Omental fat pad (tissue), 4 donors: ENCODE measurements at places on chromosomes 6 and 20.

- DNase-seq = no peak
Observed at GRCh38 chr20:9500121-9500520, 14.3 kb upstream of the LAMP5 start.

- DNase-seq = no peak
Observed at GRCh38 chr6:75723382-75723781, 25.7 kb upstream of the MYO6 start.

DNA sequence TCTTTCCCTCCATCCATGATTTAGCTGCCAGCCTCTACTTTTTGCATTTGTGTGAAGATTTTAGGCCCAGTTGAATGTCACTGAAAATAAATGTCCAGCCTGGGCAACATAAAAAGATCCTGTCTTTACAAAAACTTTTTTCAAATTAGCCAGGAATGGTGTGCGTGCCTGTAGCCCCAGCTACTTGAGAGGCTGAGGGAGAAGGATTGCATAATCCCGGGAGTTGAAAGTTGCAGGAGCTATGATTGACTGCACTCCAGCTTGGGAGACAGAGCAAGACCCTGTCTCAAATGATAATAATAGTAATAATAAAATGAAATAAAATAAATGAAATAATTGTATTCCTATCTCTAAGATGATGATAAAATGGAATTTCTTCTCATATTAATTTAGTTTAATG is 5.0 kb upstream of the GFOD1 start:
- DNase-seq = no peak

GRCh38 chr6:46279874-46280273 is 109.1 kb upstream of the ENPP5 start:
- DNase-seq = no peak

- DNase-seq = no peak
Observed at GRCh38 chr20:35312318-35312717, 20.1 kb upstream of the FAM83C start.

- no peak for DNase-seq
Observed at GRCh38 chr20:20094410-20094809, 42.1 kb downstream of the CFAP61 start.
